ENCODE measurements at places on chromosomes 6 and 20. TPM values are rescaled to one million over a fixed set of nuclear protein-coding genes. Genes with fewer than 3 reads are reported as not detected.

DNA sequence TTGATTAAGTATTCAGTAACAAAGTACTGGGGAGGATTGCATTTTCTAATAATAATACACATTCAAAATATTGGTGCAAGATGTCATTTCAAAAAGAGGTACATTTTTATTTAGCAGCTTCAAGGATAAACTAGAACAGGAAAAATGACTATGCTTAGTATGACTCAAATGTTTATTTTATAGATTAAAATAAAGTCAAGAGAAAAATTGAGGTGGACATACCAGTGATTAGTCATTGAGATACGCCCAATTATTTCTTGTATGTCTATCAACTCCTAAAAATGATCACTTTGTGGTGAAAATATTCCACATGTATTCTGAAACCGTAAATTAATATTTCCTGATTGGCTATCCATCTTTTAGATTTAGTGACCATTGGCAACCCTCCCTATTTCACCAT, 96.7 kb downstream of the PHF3 start:
- DNase-seq, result no peak

DNA sequence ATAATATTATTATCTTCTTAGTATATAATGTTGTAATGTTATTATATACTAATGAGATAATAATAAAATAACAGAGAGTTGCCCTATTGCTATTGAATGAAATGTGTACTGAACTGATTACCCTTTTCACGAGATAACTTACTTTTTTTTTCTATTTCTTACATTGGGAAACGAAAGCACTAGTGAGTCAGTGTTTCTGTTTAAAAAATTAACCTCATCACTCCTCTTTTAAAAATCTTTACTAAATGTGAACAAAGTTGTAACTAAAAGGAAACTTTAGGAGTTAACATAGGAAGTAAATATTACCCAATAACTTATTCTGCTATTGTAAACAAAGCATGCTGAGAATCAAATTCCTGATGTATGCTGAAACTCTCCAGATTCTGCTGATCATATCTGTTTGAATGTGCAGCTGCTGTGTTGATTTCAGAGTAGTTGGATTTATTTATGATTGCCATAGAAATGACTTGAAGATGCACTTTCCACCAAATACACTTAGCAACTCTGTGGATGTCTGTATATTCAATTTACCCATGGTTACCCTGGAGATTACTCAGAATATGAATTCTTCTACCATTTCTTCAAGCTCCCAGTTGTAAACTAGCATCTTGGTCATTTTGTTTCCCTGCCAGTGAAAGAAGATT, 523.4 kb downstream of the TENT5A start:
- no peak for DNase-seq

DNA sequence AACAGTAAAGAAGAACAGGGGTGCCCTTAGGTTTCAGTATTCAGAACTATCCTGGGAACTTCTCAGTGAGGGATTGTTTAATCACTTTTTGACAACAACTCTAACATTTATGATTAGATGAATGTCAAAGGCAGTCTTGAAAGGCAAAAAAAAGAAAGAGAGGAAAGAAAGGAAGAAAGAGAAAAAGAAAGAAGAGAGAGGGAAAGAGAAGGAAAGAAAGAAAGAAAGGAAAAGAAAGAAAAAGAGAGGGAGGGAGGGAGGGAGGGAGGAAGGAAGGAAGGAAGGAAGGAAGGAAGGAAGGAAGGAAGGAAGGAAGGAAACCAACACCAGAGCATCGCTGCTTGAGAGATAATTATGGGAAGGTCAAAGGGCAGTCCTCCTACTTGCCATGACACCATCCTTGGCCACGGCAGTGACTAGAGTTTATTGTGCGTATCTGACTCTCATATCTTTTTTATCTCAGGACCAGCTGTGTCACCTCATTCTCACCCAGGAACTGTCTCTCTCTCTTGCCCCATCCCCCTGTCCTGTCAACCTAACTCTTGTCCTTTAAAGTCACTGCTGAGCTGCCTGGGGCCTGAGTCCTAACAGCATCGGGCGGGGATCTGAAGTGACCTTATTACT, 96.8 kb upstream of the ATXN1 start:
- DNase-seq, result no peak

DNA sequence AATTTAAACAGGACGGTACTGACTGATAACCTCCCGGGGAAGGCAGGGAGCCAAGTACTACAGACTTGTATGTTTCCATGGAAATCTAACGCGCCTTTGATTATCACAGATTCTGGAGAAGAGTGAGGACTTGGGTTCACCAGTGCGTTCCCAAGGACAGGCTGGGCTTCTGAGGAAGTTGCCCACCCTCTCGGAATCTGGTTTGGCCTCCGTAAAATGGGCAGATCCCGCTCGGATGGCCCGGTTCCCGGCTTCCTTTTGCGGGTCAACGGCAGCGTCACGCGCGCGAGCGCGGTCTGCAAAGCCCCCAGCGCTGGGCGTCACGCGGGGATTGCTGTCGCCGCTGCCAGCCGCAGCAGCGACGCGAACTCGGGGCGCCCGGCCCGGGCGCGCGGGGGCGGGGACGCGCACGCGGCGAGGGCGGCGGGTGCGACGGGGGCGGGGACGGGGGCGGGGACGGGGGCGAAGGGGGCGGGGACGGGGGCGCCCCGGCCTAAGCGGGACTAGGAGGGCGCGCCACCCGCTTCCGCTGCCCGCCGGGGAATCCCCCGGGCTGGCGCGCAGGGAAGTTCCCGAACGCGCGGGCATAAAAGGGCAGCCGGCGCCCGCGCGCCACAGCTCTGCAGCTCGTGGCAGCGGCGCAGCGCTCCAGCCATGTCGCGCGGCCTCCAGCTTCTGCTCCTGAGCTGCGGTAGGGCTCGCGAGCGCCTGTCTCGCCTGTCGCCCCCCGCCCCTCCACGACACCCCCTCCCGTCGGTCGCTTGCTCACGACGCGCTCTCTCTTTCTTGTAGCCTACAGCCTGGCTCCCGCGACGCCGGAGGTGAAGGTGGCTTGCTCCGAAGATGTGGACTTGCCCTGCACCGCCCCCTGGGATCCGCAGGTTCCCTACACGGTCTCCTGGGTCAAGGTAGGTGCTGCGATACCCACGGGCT, at the start of gene CD83:
TSS of gene CD83 (plus strand) at position 615 of the 933 bp plus-strand sequence. CDS start at position 655, 40 bp downstream.
- peak; percentile 87 for DNase-seq

GRCh38 chr20:6339176-6339575, 216.3 kb upstream of the FERMT1 start:
- DNase-seq, result no peak

DNA sequence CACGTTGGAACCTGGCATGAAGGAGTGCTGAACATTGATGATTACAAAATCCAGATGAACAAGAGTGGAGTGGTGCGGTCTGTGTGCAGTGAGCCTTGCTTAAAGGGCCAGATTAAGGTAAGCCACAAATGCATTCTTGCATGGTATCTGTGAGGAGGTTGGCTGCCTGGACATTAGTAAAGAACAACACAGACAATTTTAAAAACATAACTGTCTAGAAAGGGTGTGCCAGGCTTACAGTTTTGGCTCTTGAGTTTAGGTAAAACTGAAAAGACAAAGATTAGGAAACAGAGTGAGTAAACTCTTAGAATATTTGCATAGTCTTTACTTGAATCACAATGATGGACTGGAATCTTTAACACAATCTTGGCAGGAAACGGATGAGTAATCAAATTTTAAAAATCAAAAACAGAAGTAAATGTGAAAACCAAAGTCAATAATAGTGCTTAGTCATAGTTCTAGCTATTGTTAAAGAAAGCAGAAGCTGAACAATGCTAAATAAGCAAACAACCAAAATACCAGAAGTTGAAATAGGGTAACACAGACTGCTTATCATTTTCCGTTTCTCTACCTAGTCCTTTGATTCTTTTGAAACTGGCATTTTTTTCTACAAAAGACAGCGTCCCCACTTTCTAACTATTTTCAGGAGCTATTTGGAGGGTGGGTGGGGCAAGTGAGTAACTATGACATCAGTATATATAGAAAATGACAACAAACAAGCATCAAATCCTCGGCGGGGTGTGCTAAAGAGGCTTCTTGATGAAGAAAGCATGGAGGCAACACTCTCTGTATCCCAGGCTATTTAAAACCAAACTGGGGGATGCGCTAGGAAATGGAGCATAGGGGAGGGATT, 185.8 kb upstream of the RAB32 start:
- DNase-seq, result no peak

- DNase-seq, result no peak
Observed at GRCh38 chr6:44444853-44445252, 57.3 kb downstream of the CDC5L start.

- peak; percentile 54 for DNase-seq
Observed at GRCh38 chr6:33768644-33769120, 20.2 kb downstream of the LEMD2 start.

DNA sequence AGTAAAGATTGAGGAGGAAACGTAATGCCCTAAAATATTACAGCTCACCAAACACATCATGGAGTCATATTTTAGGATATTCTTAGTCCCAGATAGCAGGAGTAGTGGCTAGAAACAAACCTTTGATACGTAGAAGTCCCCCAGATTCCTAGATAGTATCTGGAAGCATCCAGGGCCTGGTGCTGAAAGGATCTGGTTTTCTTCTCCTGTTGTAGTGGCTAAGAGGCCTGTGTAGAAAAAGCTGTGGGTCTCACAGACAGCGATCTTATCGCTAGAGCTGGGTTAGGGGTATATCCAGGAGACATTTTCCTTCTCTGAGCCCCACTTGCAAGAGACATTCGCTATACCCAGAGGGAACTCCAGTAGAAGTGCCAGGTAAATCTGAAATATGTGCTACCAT, 139.9 kb downstream of the KCNQ5 start:
- no peak for DNase-seq

GINS1 gene
- 1.0 TPM for polyA plus RNA-seq

HSPA1L gene
- polyA plus RNA-seq, result 0.70 TPM

MAP3K5 gene
- 5.5 TPM for polyA plus RNA-seq

MAFB gene
- 0.09 TPM for polyA plus RNA-seq

CTCFL gene
- not detected for polyA plus RNA-seq

MOXD1 gene
- polyA plus RNA-seq, result not detected

VSTM2L gene
- polyA plus RNA-seq, result not detected

All from immature natural killer cell (primary cell).